Stimulated activated naive B cell treated with anti-CD40 and anti-IgM and Interleukin-4, amounts not matched to agents 10 μg/mL and 1 μg/mL and 100 μg/mL, for 72 hours (primary cell): ENCODE measurements at places on chromosomes 7 and 10.

DNA sequence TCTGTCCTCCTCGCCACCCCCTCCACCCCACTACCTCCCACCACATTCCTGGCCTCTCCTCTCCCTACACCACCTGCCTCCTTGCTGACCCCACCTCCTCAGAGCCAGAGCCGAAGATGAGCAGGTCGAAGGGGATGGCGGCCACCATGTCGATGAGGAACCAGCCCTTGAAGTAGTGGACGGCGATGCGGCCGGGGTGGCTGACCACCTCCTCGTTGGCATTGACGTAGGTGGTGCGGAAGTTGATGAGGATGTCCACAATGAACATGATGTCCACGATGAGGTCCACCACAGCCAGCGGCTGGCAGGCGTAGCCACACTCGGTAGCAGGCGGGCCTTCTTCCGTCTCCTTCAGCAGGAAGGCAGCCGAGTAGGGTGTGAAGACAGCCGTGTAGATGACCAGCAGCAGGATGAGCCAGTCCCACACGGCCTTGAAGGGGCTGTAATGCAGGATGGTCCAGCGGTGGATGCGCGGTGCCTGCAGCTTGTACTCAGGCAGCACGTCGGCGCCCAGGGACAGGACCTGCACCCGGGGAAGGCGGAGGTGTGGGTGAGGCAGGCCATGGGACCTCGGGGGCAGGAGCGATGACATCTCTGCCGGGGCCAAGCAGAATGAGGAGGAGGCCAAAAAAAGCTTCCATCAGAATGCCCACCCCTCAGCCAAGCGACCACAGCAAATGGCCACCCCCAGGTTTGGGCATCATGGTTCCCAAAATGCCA is 25.6 kb downstream of the KCNH2 start:
- no peak for DNase-seq

DNA sequence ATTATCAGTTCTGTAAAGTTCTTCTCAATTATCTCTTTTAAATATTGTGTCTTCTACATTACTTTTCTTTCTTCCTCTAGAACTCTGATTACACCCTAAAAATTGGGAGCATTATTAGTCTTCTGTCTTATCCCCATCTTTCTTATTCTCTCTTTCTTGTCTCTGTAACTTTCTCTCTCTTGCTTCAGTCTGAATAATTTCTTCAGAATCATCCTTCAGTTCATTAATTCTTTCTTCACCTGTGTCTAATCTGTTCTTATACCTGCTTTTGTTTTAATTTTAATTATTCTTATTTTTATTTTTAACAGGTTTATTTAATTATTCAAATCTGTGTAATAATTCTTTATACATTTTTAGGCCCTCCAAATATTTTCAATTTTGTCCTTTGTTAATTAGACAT is 114.3 kb downstream of the GATA3 start:
- DNase-seq: no peak

DNA sequence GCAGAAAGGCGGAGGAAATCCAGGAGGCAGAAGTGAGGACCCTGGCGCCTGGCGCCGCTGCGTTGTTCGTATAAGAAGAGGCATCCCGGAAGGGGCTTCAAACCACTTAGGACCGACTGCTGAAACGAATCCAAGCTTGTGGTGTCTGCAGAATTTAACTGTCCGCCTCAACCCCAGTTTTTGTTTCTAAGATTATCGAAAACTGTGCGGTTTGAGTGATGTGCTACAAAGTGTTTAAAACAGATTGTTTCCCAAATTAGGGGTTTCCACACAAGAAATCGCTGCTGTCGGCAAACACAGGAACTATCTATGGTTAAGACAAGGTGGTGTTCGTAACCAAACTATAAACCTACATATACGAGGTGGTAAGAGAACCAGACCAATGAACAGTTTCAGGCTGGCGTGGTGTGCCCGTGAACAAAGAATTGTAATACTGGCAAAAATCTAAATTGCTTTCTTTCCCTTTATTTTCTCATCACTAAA is 835 bp upstream of the DGKI start:
- DNase-seq: no peak

- DNase-seq: no peak
Measured at GRCh38 chr7:105853931-105854419, 22.4 kb downstream of the ATXN7L1 start.

DNA sequence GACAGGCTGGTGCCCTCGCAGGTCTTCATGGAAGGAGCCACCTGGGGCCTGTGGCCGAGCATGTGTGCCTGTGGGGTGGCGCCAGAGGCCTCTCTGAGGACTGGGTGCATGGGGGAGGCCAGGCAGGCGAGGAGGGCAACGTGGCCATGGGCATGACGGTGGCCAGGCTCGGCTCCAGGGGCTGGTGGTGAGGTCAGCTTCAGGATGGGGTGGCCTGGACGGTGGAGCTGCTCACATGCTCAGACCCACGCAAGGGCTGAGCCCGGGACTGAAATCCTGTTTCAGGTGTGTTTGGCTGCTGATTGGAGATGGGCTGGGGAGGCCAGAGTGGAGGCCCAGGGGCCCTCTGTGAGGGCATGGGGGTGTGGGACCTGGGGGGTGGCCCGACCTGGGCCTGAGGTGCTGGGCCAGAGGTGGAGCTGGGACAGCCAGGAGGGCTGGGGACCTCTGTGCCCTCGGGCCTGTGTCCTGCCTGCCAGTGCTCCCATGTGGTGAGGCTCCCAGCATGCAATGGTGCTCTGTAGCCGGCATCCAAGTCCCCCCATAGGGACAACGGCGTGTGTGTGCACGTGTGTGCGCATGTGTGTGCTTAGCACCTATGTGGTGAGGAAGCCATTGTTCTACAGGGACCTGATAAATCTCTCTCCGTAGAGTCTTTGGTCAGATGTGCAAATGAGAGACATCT is 71.1 kb downstream of the INPP5A start:
- no peak for DNase-seq

GRCh38 chr7:139421123-139421522 is 61.4 kb downstream of the LUC7L2 start:
- DNase-seq: no peak

- no peak for DNase-seq
Measured at GRCh38 chr10:97919012-97919411, 69.4 kb downstream of the GOLGA7B start.

GRCh38 chr7:21948364-21948763 is 2.7 kb upstream of the CDCA7L start:
- DNase-seq: no peak

DNA sequence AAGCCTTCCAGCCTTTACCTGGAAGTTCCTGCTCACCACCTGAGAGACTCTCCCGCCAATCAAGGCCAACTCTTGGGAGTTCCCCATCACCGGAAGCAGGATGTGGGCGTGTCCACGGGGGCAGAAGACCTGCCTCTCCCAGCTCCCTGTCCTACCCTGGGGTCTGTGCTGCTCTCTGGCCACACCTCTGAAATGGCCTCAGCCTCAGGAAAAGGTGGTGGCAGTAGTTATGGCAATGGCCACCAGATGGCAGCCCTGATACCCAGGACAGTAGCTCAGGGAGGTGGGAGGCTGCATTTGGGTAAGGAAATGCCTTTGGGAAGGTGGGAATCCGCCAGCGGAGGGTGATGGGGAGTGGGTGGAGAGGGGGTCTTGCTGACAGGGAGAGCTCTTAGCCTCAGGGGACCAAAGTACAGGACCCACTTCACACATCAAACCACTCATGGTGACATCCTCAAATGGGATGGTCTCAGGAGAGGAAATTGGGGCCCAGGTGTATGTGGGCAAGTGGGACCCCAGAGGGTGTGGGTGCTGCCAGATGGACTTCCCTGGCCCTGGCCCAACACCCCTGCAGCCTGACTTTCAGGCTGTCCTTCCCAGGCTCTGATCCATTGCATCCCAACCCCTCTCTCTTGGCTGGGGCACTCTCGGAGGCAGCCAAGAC is 33.9 kb downstream of the KAZALD1 start:
- DNase-seq: peak; percentile 66

DNA sequence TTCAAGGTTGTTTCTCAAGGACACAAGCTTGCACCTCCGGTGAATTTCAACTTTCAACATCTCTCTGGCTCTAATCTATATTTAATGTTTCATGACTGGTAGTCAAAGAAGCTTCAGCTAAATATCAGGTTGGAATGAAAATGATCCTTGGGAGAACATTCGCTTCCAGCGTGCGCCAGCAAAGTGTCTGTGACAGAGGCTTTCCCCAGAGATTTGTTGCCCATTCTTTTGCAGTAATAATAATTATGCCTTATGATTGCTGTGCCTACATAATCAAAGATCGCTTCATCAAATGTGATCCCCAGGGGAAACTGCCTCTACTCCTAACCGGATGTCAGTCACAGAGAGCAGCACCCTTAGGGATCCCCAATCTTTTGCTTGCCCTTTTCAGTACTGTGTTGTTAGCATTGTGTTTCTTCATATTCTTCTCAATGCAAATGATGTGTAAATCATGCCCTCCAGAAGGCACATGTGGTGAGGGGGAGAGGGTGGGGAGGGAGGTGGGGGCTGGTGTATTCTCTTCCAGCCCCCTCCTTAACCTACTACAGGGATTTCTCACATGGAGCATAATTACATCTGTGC is 30.5 kb downstream of the FZD1 start:
- DNase-seq: no peak

GRCh38 chr7:69615685-69616084 is 17.4 kb downstream of the AUTS2 start:
- no peak for DNase-seq

- DNase-seq: no peak
Measured at GRCh38 chr10:130737621-130738020, 573.9 kb downstream of the TCERG1L start.

DNA sequence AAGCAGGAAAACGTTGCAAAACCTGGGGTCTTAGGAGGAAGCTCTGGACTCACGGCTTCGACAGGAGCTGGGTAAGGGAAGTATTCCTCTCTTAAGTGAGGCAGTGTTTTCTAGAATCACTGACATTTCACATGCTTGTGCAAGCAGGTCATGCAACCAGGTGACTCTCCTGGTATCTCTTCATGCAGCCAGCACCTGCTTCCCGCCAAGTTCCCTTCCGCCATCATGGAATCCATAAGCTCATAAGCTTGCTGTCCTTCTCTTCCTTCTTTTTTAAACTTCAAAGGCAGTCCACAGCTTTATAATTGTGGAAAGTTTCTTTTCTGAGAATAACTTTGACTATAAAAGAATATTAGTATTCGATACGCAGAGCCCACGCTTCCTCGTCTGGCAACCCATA is 256.1 kb downstream of the TCERG1L start:
- DNase-seq: no peak

DNA sequence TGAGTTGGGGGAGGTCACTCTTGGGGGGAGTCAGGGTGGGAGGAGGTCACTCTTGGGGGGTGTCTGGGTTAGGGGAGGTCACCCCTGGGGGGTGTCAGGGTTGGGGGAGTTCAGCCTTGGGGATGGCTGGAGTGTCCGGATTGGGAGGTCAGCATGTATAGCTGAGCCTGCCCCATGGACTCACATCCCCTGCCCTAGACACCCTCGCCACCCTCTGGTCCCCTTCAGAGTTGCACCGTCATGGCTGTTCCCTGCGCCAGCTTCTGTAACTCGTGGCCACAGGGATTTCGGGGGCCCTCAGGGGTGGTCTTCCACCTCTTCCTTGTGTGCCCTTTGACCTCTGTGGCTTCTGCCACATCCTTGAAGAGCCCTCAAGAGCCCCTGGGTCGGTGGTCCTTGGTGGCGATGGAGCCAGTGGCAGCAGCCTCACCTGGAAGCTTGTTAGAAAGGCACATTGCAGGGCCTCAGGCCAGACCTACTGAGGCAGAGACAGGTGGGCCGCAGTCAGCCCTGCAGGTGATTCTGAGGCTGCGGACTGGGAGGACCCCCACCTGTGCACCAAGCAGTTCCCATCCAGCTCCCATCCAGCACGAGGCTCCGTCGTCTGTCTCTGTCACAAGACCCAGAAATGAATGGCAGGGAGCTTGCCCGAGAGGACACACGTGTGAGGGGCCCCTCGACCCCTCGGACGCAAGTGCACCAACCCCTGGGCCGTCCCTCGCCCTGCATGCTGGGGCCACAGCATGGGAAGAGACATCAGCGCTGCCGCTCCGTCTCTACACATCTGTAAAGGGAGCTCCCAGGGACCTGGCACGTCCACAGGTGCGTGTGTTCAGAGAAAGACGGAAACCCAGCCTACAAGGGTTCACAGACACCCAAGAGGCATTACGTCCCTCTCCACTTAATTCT is 44.7 kb upstream of the SUN1 start:
- no peak for DNase-seq

GRCh38 chr10:86070278-86070677 is 296.3 kb downstream of the GRID1 start:
- no peak for DNase-seq

GRCh38 chr7:30148951-30149459 is 14.2 kb downstream of the MTURN start:
- peak; percentile 12 for DNase-seq

GRCh38 chr7:30224511-30225062 is 59.8 kb upstream of the ZNRF2 start:
- DNase-seq: no peak

- no peak for DNase-seq
Measured at GRCh38 chr10:98967601-98968000, 268.1 kb downstream of the HPSE2 start.

DNA sequence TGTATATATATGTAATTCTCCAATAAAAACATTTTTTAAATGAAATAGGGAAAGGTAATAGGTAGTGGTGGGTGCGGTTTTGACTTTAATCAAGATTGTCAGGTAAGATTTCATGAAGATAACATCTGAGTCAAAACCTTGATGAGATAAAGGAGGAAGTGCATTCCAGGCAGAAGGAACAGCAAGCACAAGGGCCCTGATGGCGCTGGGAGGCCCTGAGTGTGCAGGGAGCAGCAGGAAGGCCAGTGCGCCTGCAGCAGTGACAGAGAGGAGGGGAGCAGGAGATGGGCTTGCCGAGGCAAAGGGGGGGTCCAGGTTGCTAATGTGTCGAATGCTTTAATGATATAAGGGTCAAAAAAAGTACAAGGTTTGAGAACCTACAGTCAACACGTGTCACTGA is 69.8 kb downstream of the GNA12 start:
- no peak for DNase-seq

DNA sequence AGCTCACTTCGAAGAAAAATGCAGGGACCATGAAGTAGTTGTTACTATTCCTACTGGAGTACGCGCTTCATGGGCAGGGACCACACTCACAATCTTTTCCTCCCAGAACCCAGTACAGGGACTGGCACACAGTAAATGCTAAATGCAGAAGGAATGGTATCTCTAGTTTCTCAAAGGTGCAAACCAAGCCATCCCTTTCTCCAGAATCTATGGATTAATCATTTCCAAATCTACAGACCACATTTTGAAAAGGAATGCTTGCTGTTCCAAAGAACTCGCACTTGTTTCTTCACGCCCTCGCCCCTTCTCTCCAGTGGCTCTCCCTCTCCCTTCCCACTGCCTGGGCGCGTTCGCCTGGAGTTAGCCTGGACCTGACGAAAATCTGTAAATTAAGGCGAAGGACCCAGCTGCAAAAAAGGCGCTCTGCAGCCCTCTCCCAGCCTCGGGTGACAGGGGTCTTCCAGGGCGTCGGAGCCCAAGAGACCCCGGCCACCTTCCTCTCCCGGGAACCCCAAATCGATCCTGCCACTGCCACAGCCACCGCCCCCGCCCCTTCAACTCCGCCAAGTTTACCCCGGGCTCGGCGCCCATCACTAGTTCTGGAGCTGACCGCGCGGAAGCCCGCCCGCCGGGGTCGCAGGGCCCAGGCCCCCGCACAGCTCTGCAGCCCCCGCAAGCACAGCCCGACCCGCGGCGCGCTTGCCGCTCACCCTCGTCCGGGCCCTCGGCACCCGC is 527 bp downstream of the PDIA4 start:
- no peak for DNase-seq

- DNase-seq: no peak
Measured at GRCh38 chr10:128577958-128578750, 451.9 kb upstream of the MKI67 start.

GRCh38 chr7:111071556-111071955 is 19.4 kb upstream of the LRRN3 start:
- no peak for DNase-seq
